ENCODE measurements at places on chromosomes 3 and 15.

DNA sequence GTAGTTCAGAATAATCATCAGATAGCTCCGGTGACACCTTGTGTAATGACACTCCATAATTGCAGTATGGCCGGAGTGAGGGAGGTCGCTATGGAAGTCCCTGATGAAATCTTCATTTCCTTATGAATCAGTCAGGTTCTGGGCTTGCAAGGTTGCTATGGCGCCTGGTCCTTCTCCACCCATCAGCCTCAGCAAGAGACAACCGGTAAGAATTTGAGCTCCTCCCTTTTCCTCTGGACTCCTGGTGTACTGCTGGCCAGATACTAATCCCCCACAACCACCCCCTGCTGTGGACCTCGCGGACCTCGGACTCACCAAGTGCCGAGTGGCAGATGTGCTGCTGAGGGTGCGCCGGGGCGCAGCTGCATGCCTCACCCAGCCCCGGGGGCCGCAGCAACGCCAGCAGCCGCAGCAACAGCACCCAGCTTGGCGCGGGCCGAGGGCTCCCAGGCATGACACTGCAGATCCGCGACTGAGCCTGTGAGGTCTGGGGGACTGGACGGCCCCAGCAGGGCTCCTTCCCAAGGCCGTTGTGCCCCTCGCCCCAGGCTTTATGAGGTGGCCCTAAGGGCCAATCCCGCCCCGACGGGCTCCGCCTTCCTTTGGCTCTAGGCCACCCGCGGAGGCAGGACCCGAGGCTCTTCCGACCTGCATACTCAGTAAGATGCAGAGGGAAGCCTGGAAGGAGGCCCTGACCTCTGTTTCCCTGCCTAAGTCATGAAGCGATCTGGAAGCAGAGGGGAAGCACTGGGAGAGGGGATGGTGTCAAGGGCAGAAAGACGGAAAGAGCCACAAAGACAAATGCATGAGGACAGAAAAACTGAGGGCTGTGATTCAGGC lies at the start of gene TIMP4:
TSS of gene TIMP4 (minus strand) at position 526 of the 840 bp plus-strand sequence. CDS start at position 454, 72 bp downstream.
- no peak for DNase-seq

DNA sequence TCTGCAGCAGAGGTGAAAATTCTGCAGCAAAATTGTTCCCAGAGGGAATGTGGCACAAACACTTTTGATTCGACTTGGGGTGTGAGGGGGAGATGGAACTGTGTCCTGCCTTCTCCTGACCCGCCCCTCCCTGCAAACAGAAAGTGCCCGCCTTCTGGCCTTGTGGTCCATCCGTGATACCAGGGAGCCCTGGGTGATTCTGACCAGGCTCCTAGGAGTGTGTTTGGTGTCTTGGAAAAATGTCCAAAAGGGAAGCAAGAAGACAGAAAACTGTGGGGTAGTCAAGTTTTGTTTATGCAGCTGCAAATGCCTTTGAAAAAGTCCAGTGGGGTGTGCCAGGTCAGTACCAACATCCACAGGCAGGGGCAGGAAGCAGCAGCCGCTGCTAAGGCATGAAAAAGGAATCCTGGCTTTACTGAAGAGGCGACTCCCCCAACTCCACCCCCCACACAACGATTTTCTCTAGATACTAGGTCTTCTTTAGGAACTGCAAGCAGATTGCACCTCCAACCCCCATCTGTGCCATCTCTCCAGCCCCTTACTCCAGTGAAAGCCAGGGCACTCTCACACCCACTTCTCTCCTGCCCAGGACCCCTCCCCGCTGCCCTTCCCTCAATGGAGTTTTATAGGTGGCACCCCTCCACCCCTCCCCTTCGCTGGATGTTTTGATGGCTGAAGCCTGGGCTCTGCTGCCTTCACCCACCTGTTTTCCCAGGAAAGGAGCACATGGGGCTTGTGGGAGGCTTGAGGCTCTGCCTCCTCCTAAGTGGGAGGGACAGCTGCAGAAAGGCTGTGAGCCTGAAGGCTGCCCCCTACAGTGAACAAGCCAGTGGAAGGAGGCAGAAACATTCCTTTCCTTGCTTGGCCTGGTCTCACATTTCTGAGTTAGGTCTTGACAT lies 82.4 kb upstream of the HERC1 start:
- no peak for DNase-seq

GRCh38 chr3:152230370-152230769 lies 38.4 kb upstream of the MBNL1 start:
- no peak for DNase-seq

DNA sequence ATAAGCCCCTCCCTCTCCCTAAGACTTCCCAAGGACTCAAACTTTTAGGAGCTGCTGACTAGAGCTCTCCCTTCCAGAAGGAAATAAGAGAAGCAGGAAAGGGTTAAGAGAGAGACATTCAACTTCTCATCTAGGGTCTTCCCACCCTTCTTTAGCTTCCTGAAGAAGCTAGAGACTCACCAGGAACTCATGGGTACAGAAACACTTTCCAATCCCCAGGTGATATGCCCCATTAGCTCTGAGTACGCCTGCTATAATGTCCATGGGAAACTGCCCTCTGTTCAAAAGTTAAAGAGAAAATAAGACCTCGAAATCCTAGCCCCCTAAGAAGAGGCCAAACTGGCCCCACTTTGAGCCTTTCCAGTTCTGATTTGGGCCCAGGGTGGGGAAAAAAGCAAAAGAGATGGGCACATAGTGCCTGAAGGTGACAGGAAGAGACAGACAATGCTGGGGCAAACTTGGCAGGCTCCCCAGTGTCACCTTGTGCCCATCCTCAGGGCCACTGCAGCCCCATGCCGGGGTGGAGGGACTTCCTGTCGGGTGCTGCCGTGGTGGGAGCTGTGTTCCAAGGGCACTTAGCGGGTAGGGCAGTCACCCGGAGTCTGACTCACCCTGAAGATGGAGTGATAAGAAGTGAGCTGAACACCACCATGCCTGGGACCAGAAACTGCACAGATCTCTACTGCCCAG lies 29.5 kb downstream of the CCDC12 start:
- DNase-seq: peak; percentile 50

DNA sequence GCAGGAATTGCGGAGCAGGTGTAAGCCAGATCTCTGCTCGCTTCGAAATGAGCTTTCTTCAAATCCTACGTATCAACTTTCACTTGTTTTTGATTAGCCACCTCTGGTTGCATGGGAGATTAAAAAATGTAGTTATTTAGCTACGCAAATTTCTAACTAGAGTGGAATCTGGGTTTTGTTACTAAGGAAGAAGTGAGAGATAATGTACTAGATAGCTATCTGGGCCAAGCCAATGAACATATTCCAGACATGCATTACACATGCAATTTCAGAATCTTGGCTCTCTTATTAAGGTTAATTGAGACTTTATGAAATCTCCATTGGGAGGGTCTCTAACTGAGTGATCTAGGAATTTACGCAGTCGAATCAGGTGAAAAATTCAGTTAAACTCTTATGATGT lies 765.7 kb downstream of the DIPK2A start:
- no peak for DNase-seq

DNA sequence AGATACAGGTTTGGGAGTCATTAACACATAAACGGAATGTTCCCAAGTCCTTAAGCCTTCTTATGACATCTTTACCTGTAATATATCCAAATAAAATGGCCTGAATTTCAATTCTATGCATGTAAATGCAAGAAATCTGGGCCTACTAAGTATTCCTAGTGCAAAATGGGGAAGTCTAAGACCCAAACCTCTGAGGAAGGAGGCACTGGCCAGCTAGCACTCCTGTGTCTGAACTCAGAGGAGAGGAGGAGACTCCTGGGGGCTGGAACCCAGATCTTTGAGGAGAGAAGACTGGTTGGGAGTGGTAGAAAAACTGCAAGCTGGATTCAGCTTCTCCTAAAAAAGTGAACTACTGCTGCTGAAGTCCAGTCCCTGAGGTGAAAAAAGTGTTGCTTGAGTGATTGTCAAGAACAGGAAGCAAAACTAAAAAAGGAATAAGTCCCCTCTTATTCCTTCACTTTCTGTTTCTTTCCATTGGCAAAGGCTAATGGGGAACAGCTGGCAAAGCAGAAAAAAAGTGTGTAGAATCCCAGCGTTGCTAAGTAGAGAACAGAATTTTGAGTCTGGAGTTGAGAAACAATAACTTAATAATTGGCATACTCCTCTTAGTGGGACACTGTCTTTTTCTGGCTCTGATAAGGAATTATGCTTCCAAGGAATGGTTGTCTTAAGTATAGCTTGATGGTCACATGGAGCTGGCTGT lies 54.8 kb upstream of the ATP2C1 start:
- DNase-seq: no peak

- DNase-seq: no peak
These were observed 7.2 kb upstream of the ABHD10 start for GRCh38 chr3:111971533-111972130.

- DNase-seq: no peak
These were observed 158.6 kb upstream of the FEZF2 start for GRCh38 chr3:62531981-62532380.

DNA sequence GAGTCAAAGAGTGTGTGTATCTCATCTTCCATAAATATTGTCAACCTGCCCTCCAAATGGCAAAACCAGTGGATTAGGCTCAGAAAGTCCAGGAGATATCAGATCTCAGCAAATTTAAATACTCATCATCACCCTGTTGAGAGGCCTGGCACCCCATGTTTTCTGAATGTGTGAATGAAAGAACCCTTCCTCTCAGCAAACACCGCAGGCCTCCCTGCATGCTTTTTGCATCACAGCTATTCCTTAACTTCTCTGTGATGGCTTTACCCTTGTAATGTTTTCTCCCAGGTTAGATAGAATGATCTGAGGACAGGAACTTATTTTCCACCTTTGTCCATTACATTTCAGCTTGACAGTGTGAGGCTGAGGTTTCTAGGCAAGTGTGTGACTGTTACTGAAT lies 43.6 kb upstream of the NMNAT3 start:
- no peak for DNase-seq

DNA sequence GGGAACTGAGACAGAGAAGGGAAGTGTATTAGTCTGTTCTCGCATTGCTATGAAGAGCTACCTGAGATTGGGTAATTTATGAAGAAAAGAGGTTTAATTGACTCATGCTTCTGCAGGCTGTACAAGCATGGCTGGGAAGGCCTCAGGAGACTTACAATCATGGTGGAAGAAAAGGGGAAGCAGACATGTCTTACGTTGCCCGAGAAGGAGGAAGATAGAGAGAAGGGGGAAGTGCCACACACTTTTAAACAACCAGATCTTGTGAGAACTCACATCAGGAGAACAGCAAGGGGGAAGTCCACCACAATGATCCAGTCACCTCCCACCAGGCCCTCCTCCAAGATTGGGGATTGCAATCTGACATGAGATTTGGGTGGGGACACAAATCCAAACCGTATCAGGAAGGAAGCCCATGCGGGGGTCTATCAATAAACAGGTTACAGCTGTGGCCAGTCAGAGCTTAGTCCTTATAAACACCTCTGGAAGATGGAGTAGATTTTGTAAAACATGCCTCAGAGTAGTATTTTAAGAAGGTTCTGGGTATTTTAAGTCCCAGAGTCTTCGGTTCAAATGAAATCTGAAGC lies 153.9 kb downstream of the GHSR start:
- no peak for DNase-seq

DNA sequence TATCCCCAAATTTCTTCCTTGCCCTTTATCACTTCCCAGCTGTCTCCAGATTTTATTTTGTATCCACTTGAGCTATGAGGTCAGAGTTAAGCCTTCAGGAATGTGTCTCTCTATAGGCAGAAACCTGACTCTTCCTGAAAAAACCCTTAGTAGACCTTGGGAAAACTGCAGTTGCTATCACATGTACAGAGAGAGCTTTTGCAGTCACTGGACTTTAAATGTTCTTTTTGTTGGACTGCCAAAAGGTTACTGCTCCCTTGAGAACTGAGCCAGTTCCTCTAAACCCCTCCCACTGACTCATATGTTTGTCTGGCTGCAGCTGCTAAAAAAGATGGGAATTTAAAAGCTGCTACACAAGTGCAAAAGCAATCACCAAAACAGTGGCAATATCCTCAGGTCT lies 169.1 kb upstream of the CCDC54 start:
- DNase-seq: no peak

- no peak for DNase-seq
These were observed 67.2 kb downstream of the BOC start for GRCh38 chr3:113278599-113278955.

DNA sequence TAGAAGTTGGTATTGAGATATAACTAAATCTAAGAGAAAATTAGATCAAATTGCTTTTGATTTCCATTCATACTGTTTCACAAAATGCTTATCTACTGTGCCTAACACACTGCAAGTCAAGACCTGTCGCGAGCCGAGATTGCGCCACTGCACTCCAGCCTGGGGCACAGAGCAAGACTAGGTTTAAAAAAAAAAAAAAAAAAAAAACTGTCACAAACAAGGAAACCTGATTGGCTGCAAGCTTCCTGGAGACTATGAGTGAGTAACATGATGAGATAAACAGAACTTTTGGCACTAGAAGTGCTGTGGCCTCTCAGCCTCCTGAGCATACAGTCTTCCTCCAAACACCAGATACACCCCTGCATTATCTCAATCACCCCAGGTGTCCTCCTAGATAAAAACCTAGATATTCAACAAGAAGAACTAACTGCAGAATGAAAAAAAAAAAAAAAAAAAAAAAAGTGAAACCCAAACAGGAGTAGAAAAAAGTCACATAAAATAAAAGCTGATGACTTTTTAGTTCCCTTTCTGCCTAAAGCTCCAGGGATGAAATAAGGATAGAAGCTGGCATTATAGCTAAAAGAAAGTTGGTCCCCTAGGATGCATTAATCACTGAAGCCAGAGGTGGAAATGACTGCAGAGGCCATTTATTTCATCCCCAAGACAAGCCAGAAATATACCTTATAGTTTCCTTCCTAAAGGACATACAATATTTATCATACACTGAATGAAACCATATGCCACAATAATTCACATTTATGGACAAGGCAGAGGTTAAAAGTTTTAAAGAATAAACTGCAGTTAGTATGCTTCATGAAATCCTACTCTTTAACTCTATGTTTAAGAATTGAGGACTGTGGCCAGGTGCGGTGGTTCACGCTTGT lies 82.4 kb downstream of the P3H2 start:
- no peak for DNase-seq

Measured in stimulated activated CD4-positive, alpha-beta T cell treated with anti-CD3 and anti-CD28 coated beads, TNF-alpha, amount 100 ng/mL, for 4 hours (primary cell).